ENCODE measurements at places on chromosomes 2 and 18.

GRCh38 chr18:49609256-49610021 lies 47.6 kb downstream of the LIPG start:
- DNase-seq: no peak

DNA sequence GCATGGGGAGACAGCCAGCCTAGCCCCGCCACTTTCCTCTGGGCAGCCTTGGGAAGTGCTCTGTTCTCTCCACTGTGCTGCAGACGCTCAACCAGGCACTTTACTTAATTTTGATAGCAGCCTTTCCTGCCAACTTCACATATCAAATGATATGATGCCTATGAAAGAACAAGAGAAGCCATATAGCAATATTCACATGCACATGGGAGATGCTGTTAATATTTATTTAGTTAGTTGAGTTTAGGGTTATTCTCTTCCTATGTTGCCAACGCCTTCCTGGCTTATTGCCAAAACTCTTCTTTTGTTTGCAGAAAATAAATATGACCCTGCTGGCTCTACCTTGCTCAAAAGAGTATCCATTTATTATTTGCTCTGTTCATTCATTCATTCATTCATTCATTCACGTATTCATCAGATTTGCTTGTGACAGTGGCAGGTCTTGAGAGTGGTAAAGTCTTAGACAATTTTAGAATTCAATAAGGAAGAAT lies 99.3 kb downstream of the GATA6 start:
- DNase-seq: no peak

- no peak for DNase-seq
Measured at GRCh38 chr18:24656551-24657443, 196.4 kb downstream of the HRH4 start.

- DNase-seq: no peak
Measured at GRCh38 chr2:55043841-55044240, 6.4 kb downstream of the RTN4 start.

- DNase-seq: peak; percentile 73
Measured at GRCh38 chr2:157433394-157433793, 10.5 kb downstream of the CYTIP start.

DNA sequence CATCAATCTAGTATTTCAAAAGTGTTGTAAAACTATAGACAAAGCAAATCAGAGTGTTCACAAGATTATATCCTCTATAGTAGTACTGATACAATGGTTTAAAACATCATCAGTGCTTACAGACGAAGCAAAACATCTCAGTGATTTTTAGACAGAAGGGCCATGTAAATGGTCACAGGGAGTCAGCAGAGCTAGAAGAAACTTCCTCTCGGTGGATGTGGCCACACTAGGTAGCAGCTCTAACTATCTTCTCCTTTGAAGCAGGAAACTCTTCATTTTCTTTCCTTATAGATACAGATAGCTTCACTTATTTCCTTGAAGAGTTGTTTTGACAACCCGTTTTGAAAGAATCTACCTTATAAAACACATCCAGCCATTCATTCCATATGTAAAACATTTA lies 80.4 kb upstream of the CD226 start:
- no peak for DNase-seq

GRCh38 chr2:27024188-27024587 lies 8.6 kb upstream of the TMEM214 start:
- peak; percentile 19 for DNase-seq

DNA sequence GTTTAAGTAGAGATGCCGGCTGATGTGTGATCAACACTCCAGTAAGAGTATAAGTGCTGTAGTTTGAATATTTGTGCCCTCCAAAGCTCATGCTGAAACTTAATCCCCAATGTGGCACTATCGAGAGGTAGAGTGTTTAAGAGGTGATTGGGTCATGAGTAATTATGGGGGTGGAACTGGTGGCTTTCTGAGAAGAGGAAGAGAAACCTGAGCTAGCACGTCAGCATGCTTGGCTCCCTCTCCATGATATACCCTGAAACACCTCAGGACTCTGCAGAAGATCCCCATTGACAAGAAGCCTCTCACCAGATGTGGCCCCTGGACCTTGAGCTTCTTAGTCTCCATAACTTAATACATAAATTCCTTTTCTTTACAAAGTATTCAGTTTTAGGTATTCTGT lies 584.8 kb downstream of the TSN start:
- no peak for DNase-seq

DNA sequence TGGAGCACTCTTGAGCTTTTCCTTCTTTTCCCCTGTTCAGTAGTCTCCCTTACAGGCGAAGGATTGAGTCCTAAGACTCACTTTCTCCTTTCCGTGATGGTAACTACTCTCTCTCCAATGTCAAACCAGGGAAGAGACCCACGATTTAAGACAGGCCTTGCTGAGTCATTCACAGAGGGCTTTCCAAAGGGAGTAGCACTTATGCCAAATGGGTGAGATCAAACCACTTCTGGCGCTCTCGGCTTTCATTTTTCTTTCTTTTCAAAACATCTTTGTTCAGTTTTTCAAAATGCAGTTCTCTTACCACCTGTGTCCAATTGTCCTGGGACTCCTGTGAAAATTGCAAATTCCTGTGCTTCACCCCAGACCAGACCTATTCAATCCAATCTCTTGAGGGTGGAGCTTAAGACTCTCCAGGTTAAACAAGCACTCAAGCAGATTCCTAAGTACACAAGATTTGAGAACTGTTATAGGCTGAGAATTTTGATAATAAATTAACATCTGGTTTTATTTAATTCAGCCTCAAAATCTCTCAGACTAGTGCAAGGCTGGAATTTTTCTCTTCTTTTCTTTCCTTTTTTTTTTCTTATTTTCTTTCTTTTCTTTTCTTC lies 14.4 kb upstream of the MRPL19 start:
- DNase-seq: no peak

- no peak for DNase-seq
Measured at GRCh38 chr2:22998359-22998758, 386.6 kb upstream of the KLHL29 start.

- DNase-seq: no peak
Measured at GRCh38 chr18:26190506-26190905, 35.7 kb upstream of the TAF4B start.

DNA sequence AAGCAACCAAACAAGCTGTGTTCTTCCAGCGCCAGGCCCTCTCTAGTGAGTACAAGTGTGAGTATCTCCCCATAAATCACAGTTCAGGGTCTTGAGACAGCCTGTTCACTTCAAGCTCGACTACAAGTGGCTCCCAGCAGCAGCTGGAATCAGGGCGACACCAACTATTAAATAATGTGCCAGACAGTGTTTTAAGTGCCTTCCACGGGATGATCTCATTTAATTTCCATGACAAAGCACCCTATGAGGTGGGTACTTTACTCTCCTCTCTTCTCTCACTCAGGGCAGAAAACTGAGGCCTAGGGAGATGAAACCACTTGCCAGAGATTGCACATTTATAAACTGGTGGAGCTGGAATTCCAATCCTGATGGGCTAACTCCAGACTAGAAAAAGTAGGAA lies 2.6 kb upstream of the FAM136A start:
- DNase-seq: no peak

DNA sequence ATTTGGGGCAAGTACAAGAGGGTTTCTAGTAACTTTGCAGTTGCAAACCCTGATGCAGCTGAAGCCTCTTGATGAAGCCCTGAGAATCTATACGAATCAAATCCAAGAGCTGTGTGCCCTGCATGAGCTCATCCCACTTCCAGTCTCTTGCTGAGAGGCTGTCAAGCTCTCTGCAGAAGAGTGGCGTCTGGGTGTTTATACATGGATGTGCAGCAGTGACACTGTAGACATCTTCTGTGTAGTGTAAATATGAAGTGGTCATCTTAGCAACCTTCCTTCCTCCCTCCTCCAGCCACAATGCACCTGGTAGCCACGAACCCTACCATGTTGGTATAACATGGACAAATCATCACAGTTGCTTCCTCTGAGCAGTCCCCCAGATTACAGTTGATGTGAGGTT lies 18.4 kb upstream of the KIAA2012 start:
- no peak for DNase-seq

GRCh38 chr2:201357221-201357620 lies at the start of gene FLACC1:
Gene FLACC1 (minus strand): TSS chr2:201357345. CDS start chr2:201351404, 5,941 bp downstream.
- DNase-seq: no peak

- no peak for DNase-seq
Measured at GRCh38 chr2:108617617-108618016, 83.3 kb downstream of the LIMS1 start.

DNA sequence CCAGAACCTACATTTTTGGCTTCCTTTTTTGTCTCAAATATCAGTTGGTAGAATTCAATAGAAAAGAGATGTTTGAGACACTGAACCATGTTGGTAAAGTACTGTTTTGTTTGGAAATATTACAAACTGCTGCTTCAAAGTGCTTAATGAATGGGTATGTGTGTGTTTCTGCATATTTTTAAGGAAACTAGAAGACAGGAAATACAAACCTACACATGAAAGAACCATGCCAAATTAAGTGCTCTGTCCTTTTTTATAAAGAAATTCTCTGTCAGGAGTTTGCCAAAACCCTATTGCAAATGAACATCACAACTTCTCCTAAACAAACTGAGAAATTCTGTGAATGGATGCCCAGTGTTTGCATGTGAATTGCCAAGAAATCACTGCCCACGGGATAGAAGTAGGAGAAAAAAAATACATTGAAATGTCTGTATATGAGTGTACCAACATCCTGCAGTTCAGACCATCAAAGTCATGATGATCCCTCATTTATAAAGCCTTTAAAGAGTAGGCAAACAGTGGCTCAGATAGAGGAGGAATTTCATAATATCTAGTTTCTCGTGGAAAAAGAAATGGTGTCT lies 69.6 kb upstream of the RND3 start:
- no peak for DNase-seq

DNA sequence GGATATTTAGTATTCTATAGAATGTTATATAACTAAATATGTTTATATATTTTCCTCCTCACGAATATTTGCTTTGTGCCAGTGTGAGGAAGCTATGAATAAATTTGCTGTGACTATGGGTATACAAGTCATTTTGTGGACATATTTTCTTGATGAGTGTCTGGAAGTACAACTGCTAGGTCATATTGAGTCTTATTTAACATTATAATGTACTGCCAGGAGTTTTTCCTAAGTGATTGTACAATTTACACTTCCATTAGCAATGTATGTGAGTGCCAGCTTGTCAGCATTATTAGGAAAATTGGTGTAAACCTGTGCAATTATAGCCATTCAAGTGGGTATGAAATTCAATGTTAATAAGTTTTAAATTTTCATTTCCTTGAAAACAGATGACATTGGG lies 1328.9 kb upstream of the TMEFF2 start:
- DNase-seq: no peak

DNA sequence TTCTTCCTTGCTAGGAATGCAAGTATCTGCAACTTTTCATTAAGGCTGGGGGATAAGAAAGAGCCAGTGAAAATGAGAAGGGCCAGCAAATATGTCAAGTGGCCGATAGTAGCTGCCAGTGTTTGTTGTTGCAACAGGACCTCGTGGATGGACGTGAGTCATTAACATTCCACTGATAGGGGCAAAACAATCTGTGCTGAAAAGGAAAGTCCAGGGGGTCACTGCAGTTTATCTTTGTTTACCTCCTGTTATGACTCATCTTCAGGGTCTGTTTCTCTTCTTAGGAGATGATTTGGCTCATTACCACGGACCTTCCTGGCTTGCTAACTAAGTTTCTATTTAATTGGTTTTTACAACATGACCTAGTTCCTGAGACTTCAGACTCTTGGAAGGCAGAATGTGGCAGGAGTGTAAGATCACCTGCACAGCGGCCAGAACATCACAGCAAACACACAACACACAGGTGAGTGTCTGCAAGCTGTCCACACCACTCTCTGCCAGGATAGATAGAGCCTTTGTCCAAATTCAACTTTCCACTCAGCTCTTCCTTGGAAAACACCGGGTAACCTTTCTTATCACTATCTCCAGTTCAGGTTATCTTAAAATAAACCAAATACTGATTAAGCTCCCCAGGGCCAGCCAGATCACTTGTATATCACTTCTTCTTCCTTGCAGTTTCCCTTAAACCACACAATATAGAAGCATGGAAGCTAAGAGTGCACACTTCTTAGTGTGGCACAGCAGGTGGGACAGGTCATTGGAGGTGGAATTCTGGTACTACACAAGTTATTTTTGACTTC lies 157.5 kb upstream of the LMAN1 start:
- DNase-seq: no peak

DNA sequence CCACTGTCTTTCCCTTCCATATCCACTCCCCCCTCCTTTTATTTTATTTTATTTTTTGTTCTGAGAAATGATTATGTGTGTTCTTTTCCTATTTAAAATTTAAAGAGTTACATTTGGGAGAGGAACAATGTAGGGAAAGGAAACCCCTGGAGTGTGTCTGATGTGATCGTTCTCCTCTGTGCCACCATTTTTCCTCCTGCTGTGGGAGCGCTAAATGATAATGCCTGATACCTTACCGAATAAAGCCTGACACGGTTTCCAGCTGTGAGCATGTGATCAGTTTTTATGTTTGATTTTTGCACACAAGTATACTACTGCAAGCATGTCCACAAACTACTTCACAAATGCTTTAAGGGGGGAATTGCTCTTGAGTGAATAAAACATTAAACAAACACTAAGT lies 317.8 kb upstream of the FANCL start:
- DNase-seq: no peak

- DNase-seq: no peak
Measured at GRCh38 chr18:28728891-28729290, 552.0 kb upstream of the CDH2 start.

DNA sequence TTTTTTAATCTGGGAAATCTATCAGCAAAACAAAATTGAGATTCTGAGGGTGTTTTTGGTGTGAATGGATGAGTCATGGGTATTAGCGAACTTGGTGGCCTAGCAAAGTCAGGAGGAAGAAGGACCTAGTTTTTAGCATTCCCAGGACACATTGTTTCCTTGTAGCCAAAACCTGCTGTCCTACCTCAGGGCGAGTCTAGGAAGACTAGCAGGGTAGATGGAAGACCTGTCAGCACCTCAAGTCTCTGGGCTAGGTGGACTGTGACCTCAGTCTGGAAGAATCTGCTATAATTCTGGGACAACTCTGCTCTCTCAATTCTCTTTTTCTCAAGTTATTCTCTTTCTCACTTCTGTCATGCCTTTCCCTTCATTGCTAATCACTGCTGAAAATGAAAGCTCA lies 1399.3 kb upstream of the LRRTM1 start:
- DNase-seq: no peak

DNA sequence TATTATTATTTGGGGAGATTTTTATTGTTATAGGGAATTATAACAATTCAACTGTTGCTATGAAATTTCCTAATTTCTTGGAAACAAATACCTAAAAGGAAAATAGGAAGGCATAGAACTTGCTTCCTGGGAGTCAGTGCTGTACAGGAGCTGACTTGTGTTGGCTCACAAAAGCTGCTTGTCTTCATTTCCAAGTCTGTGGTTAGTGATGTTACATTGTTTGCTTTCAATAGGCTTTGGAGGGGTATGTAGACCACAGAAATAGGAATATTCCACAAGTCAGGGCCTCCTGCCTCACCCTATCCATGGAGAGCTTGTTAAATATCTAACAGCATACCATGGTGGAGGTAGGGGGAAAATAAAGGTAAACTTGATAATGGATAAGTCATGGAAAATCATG lies 688.9 kb upstream of the FAM98A start:
- DNase-seq: no peak

GRCh38 chr2:223062396-223062795 lies 10.4 kb downstream of the KCNE4 start:
- DNase-seq: no peak

GRCh38 chr2:156380117-156380645 lies 47.7 kb upstream of the NR4A2 start:
- DNase-seq: no peak
